ENCODE measurements at places on chromosomes 4 and X. TPM values are rescaled to one million over a fixed set of nuclear protein-coding genes. Genes with fewer than 3 reads are reported as not detected.

- peak; percentile 20 for DNase-seq
Measured at GRCh38 chrX:110003167-110004156, 548 bp downstream of the TMEM164 start.

ASB9 gene
- total RNA-seq, result 3.0 TPM

DNA sequence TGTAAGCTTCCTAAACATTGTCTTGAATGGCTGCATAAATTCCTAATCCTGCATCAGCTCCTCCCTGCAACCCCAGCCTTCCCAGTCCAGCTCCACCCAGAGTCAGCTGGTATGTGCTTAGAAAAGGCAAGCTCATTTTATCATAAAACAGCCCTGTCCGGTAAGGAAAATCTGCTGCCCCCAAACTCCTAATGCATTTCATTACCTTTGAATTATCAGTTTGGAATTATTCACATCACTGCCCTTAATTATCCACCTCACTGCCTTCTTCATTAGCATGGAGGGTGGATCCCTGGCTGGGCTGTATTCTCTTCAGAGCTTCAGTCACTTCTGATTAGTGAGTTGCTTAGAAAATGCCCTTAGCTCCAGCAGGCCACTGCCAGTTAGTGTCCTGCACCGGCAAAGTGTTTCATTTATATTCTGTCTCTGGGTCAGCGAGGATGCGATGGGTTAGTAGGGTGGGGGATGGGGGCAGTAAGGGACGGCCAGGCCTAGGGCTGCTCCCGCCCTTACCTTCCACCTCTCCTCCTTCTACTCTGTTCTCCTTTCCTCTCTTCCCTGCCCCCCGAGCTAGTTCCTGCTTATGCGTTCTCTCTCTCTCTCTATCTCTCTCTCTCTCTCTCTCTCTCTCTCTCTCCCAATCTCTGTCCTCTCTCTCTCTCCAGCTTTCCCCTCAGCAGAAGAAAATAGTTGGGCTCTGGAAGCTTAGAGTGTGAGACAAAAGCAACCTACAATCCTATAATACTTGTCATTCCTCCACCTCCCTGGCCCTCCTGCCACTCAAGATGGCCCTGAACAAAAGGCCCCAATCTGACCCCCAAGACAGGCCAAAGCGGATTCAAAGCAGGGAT, 174.8 kb upstream of the KLF3 start:
- no peak for DNase-seq

CENPVL1 gene
- not detected for total RNA-seq
